ENCODE measurements at places on chromosomes 16 and 17.

DNA sequence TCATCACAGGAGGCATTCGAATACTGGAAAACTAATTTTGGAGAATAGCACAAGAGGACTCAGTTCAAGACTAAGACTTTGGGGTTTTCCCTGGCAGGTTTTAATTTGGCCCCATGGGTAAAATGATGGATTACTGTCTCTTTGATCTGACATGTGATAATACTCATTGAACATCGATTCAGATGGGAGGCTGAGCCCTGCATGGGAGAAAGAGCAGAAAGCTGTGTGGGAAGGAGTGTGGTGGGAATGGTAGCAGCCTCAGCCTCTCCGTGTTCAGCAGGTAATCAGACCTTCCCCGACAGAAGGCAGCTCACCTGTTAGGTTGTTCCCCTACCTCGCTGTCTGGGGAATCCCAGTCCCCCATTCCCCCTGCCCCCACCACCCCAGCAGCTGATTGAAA is 124.7 kb upstream of the TNRC6C start:
- DNase-seq, result no peak

GRCh38 chr17:67922503-67922902 is 73.8 kb downstream of the C17orf58 start:
- DNase-seq, result no peak

- DNase-seq, result no peak
Observed at GRCh38 chr17:4585638-4585994, 1.3 kb downstream of the SMTNL2 start.

DNA sequence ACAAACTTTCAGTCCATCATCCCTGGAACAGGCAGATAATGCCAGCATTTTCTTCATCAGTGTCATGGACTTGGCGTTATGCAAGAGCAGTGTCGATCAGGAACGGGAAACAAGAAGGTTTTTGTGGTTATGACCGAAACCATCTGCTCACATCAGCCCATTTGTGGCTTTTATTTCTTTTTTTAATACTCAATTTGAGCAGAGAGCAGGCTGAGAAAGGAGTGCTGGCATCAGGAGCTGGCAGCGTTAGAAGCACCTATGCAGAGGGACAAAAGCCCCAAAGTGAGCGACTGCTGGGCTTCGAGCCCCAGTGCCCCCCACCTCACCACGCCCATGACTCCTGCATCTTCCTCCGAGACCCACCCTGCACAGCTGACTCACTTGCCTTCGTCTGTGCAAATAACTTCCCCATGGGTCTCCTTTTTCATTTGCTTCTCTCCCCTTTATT is 16.2 kb upstream of the CD300E start:
- DNase-seq, result no peak

DNA sequence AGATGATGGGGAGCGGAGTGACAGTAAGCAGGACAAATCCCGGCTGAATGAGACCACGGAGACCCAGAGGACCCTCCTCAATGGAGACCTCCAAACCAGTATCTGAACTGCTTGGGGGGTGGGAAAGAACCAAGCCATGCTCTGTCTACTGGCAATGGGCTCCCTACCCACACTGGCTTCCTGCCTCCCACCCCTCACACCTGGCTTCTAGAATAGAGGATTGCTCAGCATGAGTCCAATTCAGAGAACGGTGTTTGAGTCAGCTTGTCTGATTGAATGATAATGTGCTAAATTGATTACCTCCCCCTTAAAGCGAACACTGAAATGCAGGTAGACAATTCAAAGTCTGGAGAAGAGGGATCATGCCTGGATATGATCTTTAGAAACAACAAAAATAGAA is 5.5 kb downstream of the SSTR2 start:
- no peak for DNase-seq

DNA sequence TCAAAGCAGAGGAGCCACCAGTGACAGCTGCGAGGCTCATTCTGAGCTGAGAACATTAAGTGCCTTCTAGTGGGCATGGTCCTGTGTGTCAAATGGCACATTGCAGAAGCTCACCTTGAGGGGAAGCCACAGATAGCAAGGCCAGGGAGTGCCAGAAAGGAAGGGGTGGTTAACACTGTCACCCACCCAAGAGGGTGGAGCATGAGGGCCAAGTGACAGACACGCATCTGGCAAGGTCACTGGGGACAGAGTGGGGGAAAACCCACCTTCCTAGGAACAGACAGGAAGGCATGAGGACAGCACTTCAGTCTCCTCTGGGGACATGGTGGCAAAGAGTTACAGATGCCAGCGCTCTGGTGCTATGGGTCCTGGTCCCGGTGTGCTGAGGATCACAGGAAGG is 22.1 kb downstream of the NUBP1 start:
- no peak for DNase-seq

DNA sequence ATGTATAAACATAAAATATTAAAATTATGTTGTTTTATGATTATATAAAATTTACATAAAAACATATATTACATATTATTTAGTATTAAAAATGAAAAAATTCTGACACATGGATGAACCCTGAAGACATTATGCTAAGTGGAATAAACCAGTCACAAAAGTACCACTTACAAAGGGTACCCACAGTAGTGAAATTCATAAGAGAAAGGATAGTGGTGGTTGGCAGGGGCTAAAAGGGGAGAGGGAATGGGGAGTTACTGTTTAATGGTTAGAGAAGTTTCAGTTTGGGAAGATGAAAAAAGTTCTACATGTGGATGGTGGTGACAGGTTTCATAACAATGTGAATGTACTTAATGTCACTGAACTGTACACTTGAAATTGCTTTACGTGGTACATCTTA is 41.4 kb downstream of the FBXL20 start:
- no peak for DNase-seq

GRCh38 chr16:69773260-69773947 is 11.3 kb downstream of the WWP2 start:
- no peak for DNase-seq

DNA sequence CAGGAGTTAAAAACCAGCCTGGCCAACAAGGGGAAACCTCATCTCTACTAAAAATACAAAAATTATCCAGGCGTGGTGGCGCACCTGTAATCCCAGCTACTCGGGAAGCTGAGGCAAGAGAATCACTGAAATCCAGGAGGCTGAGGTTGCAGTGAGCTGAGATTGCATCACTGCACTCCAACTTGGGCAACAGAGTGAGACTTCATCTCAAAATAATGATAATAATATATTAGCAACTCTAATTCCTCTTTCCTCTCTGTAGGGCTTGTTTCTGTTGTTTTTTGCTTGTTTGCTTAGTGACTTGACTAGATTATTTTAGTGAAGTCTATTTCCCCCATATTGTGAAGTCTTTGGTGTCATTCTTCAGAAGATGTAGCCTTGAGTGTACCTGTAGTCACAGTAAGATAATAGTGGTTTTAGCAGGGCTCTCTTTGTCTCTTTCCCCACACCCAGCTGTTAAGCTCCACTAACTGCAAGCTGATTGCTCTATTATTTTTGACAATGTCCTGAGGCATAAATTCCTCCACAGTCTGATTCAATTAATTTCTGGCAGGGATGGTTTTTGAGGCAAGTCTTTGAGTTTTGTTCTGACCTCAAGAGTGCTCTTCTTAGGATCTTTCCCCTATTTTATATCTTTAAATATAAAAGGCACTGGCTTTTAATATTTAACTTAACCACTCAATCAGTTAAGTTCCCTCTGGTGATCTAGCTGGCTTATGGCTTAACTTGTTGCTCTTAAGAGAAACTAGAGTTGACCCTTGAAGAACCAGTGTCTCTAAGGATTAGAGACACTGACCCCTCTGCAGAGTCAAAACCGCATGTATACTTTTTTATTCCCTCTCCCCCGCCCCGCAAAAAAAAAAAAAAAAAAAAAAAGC is 18.6 kb upstream of the TNFSF12 start:
- no peak for DNase-seq

- no peak for DNase-seq
Observed at GRCh38 chr16:49081086-49081485, 200.6 kb downstream of the CBLN1 start.

DNA sequence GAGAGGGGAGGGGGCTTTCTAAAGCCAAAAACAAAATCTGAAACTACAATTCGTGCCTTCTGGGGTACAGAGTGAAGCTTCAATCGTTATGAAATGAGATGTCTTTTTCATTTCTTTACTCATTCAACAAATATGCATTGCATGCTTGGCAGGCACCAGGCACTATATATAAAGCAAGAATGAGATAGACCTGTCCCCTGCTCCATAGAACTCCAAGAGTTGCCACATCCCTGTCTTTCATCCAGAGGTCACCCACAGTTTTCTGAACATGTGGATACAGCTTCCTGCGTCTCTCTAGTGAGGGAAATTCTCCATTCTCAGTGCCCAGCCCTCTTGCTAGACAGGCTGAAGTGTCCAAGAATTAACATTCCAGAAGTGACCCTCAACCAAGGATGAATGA is 343.2 kb upstream of the MAF start:
- DNase-seq, result no peak

DNA sequence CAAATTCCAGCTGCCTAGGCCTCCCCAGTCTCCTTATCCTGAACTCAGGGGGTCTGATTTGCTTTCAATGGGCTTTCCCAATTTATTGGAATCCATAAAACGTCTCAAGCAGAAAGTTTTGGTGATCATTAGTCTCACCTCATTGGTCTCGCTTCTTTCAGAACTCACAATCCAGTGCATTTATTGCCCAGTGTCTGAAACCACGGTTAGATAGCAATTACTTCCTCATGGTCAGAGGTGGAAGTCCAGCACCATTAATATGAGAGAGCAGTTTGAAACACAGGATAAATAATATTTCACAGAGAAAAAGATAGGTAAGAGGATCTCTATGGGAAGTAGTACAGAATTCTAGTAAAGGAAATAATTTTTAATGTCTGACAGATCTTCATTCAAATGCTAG is 128.7 kb downstream of the TOX3 start:
- DNase-seq, result no peak

GRCh38 chr17:962670-963069 is 16.9 kb downstream of the NXN start:
- no peak for DNase-seq

- DNase-seq, result no peak
Observed at GRCh38 chr16:89534252-89534756, 26.1 kb downstream of the SPG7 start.

DNA sequence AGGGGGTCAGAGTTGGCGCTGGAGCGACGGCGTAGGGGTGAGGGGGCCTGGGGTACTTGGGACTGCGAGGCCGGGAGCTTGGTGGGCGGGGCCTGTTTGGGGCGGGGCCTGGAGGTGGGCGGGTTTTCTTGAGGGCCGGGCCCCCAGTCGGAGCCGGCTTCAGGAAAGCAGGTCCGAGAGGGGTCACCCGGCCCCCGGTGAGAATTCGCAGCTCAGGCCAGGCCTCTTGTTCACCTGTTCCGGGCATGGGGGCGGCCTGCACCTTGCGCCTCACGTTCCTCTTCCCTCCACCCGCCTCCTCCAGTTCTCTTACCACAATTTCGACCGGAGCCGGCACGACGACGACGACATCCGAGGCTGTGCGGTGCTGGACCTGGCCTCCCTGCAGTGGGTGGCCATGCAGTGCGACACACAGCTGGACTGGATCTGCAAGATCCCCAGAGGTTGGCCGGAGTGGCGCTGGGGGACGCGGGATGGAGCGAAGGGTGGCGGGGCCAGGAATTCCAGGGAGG is 52.5 kb downstream of the MRC2 start:
- DNase-seq, result no peak

DNA sequence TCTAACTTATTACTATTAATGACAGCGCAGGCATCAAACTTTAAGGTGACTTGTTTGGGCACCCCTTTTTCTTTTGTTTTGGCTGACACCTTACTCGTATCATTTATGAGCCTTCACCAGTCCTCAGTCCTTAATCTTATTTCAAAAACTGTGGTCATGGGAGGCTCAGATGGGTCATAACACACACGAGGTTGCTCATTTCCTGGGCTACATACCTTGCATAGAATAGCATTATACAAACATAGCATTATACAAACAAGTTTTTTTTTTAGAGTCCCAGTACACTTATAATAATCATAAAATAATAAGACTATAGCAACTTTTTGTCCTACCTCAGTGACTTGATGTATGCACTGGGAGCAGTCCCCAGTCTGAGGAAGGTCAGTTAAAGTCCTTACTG is 11.2 kb upstream of the ACSF2 start:
- DNase-seq, result no peak

- DNase-seq, result no peak
Observed at GRCh38 chr17:64130559-64131001, 636 bp upstream of the ERN1 start.

DNA sequence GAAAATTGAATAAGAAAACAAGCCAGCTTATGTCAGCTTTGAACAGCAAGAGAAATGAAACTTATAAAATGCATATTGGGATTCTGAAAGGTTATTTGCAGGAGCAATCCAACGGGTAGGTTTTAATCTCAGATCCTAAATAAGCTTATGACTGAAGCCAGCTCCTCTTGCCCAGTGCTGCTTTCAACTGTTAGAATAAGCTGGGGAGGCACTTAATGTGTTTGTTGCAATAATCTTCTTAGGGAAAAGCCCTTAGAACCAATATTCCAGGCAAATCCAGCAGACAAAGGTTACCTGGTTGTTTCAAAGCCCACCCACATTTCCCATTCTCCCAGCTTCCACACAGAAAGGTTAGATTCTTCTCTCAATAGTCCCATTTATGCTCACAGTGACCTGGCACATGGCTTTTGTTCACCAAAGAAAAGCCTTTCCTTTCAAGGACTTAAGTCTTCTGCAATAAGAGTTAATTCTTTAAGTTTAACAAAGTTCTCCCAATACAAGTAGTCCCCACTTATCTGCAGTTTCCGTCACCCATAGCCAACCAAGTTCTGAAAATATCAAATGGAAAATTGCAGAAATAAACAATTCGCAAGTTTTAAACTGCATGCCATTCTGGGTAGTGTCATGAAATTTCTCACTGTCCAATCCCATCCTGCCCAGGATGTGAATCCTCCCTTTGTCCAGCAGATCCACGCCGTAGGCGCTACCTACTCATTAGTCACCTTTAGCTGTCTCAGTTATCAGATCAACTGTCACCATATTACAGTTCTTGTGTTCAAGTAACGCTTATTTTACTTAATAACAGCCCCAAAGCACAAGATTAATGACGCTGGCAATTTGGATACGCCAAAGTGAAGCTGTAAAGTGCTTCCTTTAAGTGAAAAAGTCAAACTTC is 5.9 kb downstream of the TEX2 start:
- DNase-seq, result no peak

- DNase-seq, result no peak
Observed at GRCh38 chr17:8532021-8532420, 96.3 kb downstream of the NDEL1 start.

- no peak for DNase-seq
Observed at GRCh38 chr17:45296003-45296832, 20.6 kb downstream of the MAP3K14 start.

- no peak for DNase-seq
Observed at GRCh38 chr17:18191236-18191667, 7.6 kb downstream of the ALKBH5 start.

DNA sequence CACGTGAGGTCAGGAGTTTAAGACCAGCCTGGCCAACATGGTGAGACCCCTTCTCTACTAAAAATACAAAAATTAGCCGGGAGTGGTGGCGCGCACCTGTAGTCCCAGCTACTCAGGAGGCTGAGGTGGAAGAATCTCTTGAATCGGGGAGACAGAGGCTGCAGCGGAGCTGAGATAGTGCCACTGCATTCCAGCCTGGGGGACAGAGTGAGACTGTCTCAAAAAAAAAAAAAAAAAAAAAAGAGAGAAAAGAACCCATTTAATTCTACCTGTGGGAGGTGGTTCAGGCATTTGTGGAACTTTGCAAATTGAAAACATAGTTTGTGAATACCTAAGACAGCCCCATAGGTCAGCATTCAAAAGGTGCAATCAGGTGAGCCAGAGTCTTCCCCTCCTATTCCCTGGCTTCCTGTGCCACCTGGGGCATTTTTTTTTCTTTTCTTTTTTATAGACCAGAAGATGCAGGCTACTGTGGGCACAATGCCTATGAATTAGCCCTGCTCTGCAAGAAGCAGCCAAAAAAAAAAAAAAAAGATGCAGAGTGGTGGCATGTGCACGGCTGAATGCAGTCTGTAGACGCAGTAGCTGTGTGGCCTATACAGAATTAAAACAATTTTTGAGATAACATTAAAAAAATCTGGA is 9.1 kb upstream of the SOCS3 start:
- no peak for DNase-seq
